ENCODE measurements at places on chromosomes 6 and 20.
A peak's percentile ranks its signal among the peaks of the same experiment; 100 is the strongest.

GRCh38 chr6:150452428-150453243 is 83.8 kb downstream of the IYD start:
- no peak for DNase-seq

DNA sequence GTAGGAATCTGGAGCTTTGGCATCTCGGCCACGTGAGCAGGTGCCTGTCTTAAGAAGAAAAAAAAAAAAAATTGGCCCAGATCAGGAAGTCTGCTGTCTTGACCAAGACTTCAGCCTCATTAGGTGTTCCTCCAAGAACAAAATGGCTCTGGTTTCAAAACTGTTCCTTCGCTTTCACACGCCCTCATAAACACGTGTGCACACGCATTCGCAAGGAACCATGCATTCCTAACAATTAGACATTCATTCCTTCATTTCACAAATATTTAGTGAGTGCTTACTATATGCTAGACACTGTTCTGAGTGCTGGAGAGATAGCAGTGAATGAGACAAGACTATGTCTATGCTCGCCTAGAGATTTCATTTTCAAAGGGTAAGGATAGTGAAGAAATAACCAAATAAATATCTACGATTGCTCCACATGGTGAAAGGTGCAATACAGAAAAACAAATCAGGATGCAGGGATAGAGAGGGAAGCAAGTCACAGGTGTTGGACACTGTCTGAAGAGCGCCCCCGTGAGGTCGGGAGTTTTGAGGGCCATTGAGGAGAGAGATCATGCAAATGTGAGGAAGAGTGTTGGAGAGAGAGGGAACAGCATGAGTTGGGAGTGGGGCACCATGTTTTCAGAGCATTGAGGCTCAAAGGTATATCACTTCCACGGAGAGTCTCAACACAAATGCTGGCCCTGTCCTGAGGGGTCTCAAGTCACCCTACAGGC is 53.3 kb downstream of the CCDC170 start:
- DNase-seq = no peak

GRCh38 chr20:49484180-49485140 is 2.0 kb upstream of the KCNB1 start:
- peak; percentile 72 for DNase-seq

DNA sequence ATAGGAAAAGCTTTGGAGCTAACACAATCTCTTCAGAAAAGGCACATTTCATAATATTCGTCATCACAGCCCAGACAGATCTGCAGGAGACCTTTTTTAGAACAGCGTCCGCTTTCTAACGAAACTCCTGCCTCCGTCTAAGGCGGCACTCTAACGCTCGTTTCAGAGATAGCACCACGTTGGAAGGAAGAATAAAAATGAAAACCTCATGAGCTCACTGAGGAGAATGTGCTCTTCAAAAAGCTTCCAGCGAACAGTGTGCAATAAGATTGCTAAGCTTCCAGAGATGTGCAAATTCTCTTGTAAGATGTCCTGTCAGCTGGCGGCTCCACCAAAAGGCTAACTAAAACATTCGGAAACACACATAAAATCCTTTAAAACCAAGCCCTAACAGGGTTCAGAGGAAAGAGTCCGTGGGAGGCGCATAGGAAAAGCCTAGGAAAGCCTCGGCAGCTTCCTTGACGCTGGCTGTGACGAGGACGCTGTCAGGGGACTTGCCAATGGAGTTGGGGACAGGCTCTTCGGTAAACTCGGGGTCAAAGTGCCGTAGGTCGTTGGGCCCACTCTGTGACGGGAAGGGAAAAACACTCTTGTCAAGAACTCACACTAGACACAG is 117.6 kb upstream of the SLC2A12 start:
- no peak for DNase-seq

GRCh38 chr6:39577446-39578165 is 147.6 kb downstream of the KIF6 start:
- DNase-seq = no peak

GRCh38 chr20:55439070-55439469 is 566.2 kb downstream of the CBLN4 start:
- no peak for DNase-seq

DNA sequence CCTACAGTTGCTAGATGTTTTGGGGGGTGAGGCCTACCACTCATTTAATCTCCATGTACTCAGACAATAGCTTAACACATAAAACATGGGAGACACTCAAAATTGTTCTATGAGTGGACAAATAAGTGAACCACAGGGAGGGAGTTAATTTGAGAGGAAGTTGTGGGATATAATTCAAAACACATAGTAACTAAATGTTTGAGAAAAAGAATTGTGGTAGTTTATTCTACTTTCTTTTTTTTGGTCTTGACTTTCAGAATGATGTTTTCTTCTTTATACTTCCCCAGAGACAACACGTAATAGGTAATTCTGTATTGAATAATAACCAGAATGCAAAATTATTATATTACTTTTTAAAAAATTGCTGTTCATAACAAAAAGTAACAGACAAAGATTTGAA is 453.8 kb downstream of the RFPL4B start:
- no peak for DNase-seq

DNA sequence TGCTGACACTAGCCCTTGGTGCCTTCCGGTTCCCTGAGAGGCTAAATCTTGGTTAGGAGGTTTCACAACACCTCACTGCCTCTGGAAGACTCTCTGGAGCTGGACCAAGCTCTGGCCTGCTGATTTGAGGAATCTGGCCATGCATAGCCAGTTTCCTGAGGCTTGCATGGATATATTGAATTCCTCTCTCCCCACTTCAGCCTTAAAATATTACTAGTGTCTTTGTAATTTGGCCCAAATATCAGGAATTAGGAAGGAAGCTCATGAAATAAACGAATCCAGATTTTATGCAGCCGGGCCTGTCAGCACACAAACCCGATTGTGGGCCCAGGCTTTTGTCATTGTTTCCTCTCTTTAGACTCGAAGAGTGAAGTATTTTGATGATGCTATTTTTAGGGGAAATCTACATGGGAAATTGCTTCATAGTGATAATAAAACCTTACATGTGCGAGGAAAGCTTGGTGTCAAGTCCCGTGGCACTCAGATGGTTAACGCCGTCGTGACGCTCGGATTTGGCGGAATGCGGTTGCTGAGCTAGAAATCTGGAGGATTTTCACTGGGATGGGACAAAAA is 144.4 kb downstream of the PHACTR3 start:
- DNase-seq = no peak

DNA sequence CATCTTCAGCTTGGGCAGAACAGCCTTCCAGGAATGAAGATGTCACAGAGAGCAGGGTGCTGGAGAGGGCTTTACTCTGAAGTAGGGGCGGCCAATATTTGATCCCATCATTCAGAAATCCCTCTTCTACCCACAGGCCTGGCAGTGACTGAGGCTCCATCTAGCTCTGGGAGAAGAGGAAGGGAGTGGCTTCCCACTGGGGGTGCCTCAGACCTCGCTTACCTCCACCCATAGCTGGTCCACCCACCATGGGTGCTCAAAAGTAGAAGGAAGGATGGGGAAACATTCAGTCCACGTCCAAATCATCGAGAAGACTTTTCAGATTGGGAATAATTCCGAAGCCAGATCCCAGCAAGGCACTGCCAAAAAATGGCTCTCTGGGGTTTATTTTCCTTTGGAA is 11.8 kb upstream of the THBD start:
- no peak for DNase-seq
